ENCODE measurements at places on chromosomes 7 and 10.

DNA sequence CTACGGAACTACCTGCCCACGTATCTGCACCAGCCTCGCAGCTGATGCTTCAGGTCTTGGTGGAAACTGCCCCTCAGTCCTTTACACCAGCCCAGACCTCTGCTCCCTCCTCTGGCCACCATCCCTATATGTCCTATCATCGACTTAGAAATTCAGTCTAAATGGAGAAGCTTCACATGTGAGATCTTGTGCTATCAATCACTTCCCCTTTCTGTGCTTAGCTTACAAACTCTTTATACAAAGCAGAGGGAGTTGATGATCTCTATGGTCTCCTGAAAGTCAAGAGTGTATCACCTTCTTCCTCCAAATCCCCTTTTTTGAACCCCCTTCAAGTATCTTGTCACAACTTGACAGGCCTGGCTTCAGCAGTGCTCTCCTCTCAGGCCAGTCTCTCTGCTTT, 30.7 kb downstream of the ZNF777 start:
- DNase-seq = no peak

DNA sequence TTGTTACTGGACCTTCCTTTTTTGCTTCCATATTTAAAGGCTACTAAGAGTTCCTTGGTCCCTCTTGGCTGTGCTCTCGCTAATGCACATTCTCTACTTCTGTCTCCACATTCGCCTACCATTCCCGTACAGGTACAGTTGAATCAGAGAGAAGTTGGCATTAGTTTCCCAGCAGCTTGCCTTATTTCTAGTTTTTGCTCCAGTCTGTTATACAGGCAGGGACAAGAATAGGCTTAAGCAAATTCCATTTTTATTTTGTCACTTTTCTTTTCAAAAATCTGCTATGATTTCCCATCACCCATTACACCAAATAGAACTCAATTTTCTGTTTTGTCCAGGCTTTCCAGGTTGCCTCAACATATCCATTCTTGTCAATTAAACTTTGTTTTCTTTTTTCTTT, 29.9 kb downstream of the DYNC1I1 start:
- DNase-seq = no peak

DNA sequence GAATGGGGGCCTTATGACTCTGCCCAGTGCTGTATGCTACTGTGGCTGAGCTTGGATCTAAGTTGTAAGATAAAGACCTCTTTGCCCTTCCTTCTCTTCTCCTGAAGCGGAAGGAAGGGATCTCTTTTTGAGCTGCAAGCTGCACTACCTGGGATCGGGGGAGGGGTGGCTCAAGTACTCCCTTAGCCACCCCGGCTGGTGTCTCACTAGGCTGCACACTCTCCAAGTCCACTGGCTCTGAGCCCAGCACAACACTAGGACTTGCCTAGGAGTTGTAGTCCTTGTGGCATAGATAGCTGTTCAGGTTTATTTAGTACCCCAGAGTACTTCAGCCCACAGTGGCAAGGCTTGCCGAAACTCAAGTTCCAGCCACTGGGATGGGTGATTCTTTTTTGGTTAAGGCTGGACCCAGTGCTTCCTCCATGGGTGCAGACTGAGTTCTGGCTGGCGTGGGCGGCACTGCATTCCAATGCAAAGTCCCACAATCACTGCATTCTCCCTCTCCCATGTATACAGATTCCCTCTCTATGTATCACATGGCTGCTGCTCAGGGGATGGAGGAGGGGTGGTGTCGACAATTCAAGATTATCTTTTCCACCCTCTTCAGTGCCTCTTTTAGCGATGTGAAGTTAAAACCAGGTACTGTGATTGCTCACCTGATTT, 76.2 kb upstream of the SLC25A13 start:
- DNase-seq = no peak

DNA sequence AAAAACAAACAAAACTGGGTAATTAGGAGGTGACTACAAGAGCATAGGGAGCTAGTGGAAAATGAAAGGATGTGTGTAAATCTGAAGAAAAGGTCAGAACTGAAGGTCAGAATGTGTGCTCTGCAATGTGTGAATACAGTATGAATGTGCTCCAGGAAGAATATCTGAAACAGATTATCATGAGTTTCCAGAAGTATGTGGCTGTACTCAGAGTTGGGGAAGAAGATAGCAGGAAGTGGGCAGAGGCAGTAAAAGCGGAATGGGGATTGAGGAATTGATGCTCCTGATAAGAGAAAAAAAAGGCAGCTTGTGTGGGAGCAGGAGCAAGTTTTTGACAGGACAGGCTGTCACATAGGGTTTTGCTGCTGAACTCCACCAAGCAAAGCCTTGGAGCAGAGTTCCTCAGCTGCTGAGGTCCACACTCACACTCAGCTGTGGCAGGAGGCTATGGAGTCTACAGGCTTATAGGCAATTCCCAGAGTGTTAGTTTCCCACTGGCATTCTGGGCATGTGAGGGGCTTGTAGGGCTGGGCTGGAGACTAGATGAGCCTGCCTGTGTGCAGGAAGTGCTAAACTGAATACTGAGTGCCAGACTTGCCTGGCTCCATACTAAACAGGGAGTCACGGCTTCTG, 22.9 kb downstream of the H2AZ2 start:
- no peak for DNase-seq

GRCh38 chr10:84296091-84296981, 32.1 kb upstream of the CCSER2 start:
- DNase-seq = no peak

Measured in activated T-helper 1 cell treated with anti-CD3 and anti-CD28 coated beads, Interleukin-2, amount 50 U/mL, for 16 hours (primary cell).